ENCODE measurements at places on chromosomes 12 and 14.

GRCh38 chr14:67525389-67525788 is 7.7 kb upstream of the PLEKHH1 start:
- DNase-seq, result no peak

- DNase-seq, result no peak
Observed at GRCh38 chr12:97813301-97813700, 350.7 kb downstream of the RMST start.

DNA sequence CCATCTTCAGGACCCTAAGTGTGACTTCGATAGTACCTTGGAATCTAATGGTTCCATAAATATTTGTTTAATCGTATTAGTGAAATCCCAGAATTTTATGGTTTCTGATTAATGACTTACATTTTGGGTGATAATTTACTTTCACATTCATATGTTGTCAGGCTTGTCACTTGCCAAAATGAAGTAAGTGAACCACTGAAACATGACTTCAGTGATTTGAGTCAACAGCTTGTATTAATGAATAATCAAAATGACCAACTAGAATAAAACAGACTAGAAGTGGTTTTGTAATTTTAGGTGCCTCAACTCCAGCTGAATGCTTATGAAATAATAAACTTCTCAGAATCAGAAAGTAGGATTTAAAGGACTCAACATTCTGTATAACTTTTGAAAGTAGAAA is 517.1 kb downstream of the PRKD1 start:
- DNase-seq, result no peak

DNA sequence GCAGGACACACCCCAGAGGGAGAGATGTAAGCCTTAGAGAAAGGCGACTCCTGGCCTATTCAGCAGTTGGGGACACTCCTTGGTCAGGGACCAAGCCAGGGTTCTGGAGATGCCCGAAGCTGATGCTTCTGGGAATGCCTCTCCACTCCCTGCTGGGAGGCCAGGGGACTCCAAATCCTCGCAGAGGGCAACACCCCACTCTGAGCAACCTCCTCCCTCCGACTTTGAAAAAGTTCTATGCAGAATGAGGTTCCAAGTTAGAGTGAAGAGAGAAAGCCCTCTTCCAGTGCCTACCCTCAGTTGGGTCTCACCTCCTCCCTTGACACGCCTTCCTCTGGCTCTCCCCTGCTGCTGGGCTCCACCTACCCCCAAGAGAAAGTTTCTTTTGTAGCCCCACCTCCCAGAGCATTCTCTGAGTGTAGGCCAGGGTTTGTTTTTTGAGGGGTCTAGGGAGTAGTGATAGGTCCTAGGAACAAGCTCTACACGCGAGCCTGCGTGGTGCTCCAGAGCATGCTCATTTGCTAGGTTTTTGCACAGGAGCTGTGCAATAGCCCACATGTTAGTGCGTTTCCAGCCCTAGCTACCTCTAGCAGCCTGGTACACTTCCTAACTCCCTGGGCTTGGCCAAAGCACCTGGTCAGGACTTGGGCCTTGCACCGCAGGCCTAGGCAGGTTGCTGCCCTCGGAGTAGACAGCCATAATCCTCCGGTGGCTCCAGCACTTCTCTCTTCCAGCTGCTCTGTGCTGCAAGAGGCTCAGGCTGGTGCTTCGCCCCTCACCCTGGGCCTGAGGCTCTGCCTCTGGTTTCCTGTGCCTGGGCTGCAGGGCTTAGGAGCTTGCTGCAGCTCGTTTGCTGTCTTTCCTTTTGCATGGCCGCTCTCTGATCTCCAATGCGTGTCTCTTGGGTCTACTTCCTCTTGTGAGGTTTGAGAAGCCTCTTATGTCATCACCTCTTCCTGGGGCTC is 590 bp upstream of the CEBPE start:
- DNase-seq, result no peak

Measured in fibroblast of skin of left biceps (primary cell).